Activated CD8-positive, alpha-beta memory T cell treated with anti-CD3 and anti-CD28 coated beads for 1 hour (primary cell): ENCODE measurements at places on chromosomes 5 and 9.

- no peak for DNase-seq
These were observed 1.1 kb upstream of the ENTPD2 start for GRCh38 chr9:137054932-137055384.

DNA sequence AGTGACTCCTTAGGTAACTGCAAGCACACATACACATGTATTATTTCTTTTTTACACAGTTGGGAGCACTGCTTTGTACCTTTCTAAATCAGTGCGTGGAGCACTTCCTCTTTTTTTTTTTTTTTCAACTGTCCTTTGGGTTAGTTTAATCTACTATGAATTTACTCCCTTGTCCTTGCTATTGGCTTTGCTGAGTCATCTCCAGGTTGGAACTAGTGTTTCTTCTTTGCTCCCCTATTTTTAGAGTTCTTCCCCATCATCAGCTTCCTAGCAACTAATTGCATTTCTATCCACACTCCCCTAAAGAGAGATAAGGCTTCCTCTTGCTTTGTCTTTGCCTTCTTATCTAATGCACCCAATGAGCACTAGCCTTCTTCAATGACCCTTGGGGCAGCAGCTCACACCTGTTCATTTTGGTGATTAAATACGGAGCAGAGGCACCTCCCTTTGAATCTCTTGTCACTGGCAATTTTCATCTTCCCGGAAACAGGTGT lies 24.3 kb downstream of the S100Z start:
- DNase-seq: no peak

GRCh38 chr5:157309796-157310195 lies 43.9 kb downstream of the CYFIP2 start:
- DNase-seq: no peak

DNA sequence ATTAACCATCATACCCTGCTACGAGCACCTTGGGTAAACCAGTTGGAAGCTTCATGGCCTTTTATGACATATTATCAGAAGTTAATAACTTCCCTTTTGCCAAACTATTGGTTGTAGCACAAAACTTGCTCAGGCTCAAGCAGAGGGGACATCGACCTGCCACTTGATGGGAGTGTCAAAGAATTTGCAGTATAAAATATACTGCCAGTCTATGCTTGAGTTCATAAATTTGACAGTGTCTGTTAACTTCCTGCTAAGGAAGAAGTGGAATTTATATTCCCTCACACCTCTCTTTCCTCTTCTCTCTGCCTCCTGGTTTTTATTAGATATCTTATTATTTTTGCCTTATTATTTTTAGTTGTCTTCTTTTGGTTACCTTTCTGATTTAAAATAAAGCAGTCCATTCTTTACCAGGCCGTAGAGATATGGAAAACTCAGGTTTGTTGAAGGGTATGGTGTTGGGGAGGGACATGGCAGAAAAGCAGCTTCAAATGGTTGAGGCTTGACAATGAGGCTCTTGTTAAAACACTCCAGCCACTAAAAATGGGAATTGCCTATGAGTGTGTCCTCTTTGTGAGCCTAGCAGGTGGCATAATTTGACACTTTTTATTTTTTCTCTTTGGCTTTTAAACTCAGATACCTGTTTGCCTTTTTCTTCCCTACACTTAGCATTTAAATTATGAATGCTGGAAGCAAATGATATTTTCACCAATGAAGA lies 298.0 kb downstream of the DOCK8 start:
- no peak for DNase-seq
